ENCODE measurements at places on chromosomes 13 and 19.

- no peak for DNase-seq
These were observed 458.4 kb downstream of the SLITRK1 start for GRCh38 chr13:83423861-83424260.

GRCh38 chr13:90918536-90918935 lies 429.0 kb upstream of the MIR17HG start:
- DNase-seq: no peak

- no peak for DNase-seq
These were observed 147.4 kb downstream of the PDS5B start for GRCh38 chr13:32733690-32734089.

GRCh38 chr19:4345342-4346019 lies 2.1 kb downstream of the MPND start:
- no peak for DNase-seq

GRCh38 chr13:73908809-73909208 lies 225.4 kb downstream of the KLF12 start:
- DNase-seq: no peak

DNA sequence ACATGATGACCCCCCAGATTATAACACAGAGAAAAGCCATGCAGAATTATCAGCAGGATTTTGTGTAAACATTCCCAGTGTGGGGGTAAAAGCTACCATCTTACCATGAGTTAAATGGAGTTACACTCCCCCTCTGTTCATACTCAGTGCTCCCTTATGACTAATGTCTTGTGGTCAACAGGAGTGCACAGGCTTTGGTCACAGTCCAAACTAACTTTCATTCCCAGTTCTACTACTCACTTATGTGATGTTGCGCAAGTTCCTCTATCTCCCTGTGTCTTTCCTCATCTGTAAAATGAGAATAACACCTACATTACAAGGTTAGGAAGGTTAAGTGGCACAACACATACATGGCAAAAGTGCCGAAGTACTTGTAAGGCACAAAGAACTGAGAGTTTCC lies 277.9 kb downstream of the RBM26 start:
- no peak for DNase-seq

DNA sequence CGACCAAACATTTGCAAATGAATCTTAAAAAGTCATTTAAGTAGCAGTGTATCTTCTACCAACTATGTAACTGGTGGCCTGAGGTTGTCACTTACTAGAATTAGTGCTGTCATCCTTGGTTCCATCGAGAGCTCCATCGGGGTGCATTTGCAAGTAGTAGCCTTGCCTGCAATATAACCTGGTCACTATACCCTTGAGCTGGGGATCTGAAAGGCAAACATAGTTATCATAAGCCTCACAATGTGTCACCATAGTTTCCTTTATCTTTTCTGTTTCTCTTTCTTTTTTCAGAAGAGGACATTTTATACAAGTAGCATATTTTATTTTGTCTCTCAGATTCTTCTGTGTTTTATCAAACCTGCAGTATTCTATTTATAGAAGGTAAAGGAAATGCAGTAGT lies 422.6 kb downstream of the ITGBL1 start:
- no peak for DNase-seq

GRCh38 chr13:76127922-76128321 lies 491.8 kb downstream of the LMO7 start:
- DNase-seq: no peak

DNA sequence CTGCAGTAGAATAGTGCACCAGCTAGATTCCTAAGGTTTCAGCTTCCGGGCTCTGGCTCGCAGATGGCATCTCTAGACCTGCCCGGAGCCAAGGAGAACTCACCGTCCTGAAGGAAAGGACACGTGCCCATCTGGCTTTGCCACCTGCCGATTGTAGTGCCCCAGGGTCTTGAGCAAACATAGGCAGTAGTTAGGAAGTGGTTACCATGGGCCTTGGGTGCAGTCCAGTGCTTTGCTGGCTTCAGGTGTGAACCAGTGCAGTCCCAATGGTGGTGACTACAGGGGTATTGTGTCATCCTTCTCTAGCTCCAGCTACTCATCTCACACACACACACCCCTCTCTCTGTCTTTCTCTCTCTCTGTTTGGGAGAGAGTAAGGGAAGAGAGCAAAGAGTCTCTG lies 61.4 kb upstream of the TEX29 start:
- DNase-seq: no peak

GRCh38 chr13:30312904-30313303 lies 5.6 kb upstream of the KATNAL1 start:
- DNase-seq: no peak

DNA sequence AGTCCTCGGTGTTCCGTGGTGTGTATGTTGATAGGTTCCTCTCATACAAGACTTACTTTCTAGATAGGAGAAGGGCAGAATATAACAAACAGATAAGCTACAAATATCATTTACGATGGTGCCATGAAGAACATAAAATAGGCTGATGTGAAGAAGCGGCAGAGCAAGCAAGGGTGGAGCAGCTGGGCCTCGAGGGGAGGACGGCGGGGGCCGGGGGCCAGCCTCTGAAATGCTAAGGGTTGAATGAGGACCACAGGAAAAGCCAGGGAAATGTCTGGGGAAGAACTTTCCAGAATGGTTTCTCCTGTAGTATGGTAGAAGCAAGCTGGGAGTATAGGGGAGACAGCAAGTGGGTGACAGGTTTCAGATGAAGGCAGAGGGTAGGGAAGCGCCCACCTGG lies 529.5 kb downstream of the LIG4 start:
- no peak for DNase-seq

- DNase-seq: no peak
These were observed 50.0 kb downstream of the GAS6 start for GRCh38 chr13:113813749-113814434.

DNA sequence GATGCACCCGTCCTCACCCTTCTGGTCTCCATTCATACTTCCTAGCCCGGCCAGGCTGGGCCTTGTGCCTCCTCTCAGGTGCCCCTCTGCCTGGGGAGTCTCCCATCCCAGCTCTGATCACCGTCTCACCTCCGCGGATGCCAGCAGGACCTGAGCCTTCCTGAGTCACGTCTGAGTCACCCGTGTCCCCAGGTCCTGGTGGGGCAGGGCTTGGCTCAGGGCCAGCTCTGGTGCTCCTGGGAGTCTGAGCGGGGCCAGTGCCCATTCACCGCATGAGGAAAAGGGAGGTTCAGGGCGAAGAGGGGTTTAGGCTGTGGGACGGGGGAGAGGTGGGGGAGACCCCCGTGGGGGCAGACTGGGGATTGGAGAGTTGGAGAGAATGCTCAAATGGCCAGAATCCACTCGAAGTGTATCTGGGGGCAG lies 593 bp downstream of the ATP8B3 start:
- no peak for DNase-seq

GRCh38 chr13:24282256-24282655 lies 27.1 kb upstream of the C1QTNF9 start:
- no peak for DNase-seq

- no peak for DNase-seq
These were observed 259.9 kb upstream of the STARD13 start for GRCh38 chr13:33545492-33545891.

DNA sequence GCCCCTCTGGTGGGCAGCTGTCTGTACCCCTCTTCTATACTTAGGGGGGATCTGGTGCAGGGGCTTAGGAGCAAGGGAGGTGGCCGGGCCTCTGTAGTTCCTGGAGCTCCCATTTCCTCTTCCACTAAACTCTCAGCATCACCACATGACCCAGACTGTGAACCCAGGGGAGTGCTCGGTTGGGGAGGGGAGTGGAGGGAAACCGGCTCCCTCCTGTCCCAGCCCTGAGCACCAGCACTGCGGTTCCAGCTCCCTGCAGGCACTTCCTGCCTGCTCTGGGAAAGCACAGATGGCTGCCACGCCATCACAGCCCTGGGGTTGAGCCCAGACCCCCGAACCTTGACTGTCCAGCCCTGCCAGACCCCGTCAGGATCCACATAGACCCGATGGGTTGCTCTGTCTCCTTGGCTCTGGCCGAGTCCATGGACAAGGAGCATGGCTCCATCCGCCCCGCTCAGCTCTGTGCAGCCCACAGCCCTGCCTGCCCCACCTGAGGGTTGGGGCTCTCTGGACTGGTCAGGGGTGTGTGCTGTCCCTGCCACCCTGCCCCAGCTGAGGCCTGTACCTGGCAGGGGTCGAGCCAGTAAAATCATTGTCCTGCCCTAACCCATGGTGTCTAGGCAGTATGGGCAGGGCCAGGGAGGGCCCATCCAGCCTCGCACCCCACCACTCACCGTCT lies 36.0 kb upstream of the SLC7A10 start:
- no peak for DNase-seq

DNA sequence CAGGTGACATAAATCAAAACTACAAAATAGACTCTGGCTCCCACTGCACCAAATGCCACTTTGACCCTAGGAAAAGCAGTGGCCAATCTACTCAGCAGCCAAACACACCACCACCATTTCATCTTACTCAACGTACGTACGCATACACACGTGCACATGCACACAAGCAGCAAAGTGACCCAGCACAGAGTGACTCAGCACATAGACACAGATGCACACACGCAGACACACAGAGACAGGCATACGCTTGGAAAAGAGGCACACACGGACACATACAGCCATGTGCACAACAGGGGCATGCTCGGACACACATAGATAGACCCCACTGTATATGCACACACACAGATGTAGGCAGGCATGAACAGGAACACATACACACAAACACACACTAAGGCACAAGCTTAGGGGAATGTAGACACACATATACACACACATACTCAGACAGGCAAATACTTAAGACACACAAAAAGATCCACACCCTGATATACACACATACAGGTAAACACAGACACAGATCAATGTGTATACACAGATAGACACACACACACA lies 37.3 kb downstream of the PEPD start:
- no peak for DNase-seq

- DNase-seq: peak; percentile 91
These were observed at the start of the genes IER2 and STX10 for GRCh38 chr19:13150187-13150930. IER2 (plus strand) TSS chr19:13150411; CDS start chr19:13153187, 2,776 bp downstream. STX10 (minus strand) TSS chr19:13150375; CDS start chr19:13150173, 202 bp downstream.

DNA sequence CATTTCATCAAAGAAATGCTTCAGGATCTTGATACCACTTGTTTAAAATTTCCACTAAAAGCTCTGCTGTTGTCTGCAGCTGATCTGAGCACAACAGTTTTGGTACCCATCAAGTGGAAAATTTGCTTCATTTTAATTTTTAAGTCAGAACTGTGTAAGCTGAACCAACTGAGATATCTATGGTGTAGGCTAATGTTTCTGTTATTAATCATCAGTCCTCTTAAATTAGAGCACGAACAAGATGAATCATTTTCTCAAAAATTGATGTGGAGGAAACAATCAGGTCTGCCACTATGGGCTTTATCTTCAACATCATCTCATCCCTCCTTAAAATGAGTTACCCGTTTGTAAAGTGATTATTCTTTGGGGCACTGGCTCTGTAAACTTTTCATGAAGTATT lies 221.5 kb upstream of the NBEA start:
- DNase-seq: no peak

- DNase-seq: no peak
These were observed 125.0 kb downstream of the HS6ST3 start for GRCh38 chr13:96214824-96215445.

- DNase-seq: no peak
These were observed 16.2 kb downstream of the COMP start for GRCh38 chr19:18774782-18775444.

DNA sequence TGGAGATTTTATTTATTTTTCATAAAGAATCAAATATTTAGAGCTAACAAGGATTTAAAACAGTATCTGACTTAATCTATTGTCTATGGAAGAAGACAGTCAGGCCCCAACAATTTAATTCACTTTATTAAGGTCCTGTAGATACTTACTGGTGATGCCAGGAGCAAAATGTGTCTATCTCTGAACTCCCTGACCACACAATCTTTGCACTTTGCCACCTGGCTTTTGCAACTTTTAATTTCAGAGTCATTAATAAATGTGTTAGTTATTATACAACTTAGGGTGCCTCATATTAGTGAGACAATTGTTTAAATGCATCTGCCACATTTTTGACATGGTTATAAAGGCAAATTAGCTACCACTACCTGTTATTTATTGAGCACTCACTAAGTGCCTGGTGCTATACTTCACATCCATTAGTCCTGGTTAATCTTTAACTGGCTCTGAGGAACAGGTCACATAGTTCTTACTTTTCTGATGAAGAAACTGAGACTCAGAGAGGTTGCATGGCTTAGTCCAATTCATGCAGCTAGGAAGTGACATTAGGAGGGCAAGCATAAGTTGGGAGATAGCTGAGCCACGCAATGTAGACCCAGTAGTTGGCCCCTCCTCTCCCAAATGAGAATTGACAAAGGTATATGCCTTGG lies 297.9 kb downstream of the DCT start:
- no peak for DNase-seq

GRCh38 chr19:51607920-51608562 lies 22.2 kb downstream of the SIGLEC5 start:
- peak; percentile 7 for DNase-seq

DNA sequence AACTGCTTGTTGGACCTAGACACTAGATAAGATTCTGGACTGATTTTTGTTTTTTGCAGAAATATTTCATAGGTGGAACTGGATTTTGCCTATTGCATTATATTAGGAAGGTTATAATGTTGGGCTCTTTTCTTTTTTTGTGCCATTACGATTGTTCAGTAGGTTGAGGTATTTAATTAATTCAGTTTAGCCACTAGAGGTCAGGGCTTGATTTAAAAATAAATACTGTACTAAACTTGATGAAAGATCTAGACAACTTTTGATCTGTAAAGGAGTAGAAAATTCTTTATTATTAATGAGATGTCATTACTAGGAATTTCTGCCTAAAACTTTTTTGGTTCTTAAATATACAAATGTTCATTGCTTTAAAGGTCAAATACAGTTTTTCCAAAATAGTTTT lies 15.2 kb upstream of the SUPT20H start:
- no peak for DNase-seq

DNA sequence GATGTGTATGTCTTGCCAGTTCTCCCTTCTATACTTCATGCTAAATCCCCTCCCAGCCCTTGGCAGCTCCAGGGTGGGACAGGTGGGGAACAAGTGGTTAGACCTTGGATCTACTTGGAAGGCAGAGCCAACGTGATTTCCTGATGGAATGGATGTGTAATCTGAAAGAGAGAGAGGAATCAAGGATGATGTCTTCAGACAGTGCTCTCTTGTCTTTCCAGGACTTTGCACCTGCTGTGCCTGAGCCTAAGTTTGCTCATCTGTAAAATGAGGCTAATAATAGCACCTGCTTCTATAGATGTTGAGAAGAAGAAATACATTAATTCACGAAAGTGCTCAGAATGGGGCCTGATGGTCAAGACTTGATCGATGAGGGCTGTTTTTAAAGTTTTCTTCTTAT lies 7.0 kb upstream of the EGLN2 start:
- no peak for DNase-seq

Measured in AG09319 (cell line).